HuH-7.5 (cell line): ENCODE measurements at places on chromosomes 13 and 19.

GRCh38 chr13:111475488-111475887 is 155.0 kb downstream of the TEX29 start:
- no peak for DNase-seq

DNA sequence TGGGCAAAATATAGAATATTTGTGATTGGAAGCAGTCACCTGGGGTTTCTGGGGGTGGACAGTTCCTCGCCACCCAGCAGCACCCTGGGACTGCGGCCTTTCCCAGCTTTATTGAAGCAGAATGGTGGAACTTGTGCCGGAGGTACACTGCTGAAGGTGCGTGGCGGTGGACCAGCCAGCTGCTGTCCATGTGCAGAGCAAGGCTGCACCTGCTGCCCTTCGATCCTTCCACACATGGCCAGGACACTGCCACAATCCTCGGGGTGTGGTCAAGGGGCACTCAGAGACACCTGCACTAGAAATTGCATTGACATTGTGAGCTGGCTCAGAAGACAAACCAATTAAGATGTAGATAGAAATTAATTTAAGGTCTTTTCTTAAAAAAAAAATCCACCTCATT is 11.4 kb upstream of the GPI start:
- DNase-seq: no peak

DNA sequence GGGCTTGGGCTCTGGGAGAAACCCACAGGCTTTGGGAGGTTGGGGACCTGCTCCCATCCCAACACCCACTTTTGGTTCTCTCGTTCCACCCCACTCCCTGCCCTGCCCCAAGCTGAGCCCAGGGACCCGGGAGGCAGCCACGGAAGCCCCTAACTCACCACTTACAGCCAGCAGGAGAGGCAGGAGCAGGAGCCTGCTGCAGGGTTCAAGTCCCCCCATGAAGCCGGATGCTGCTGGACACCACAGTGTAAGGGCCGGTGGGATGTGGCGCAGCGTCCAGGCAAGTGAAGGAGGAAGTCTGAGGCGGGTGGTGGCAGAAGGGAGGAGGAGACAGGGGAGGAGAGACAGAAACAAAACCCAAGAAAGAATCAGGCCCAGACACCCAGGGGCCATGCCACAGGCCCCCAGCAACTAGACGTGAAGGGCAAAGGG is at the start of gene TYROBP:
Gene TYROBP (minus strand): TSS at position 286 of the 432 bp plus-strand sequence. CDS start 67 bp downstream, at position 219.
- DNase-seq: no peak

GRCh38 chr19:14187561-14187960 is 18.4 kb downstream of the ADGRL1 start:
- DNase-seq: no peak
